Fibroblast of lung (primary cell): ENCODE measurements at places on chromosomes 1 and 21.

- DNase-seq, result no peak
These were observed 16.7 kb upstream of the PSMD4 start for GRCh38 chr1:151237678-151238466.

DNA sequence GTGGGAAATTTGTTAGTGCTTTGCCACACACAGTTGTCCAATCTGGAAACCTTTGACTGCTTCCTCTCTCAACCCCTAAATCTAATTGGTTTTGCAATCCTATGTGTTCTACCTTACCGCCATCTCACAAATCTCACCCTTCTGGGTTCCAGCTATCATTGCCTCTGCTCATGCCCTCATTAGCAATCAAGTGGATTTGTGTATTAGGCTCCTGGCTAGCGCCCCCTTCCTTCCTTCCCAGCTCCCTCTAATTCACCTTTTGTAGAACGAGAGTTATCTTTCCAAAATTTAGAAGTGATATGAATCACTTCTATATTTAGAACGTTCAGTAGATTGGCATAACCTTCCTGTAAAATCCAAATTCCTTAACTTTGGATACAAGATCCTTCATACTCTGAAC, 18.6 kb downstream of the FMO1 start:
- DNase-seq, result no peak

DNA sequence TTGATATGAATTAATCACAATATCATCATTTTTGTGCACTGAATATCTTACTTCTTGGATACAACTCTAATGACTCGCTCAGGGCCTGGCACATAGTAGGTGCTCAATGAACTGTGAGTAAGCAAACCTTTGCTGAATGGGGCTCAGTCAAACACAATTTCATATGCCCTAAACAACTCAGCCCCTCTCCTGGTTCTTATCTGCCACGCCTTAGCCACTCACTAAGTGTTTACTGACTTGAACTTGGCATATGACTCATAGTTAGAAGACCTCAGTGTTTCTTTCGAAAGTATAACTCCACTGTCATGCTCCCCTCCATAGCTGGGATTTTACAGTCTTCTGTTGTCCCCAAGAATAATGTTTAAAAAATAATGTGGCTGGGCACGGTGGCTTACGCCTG, 4.8 kb upstream of the IFNLR1 start:
- DNase-seq, result peak; percentile 61

- DNase-seq, result peak; percentile 94
These were observed 201.0 kb downstream of the HS2ST1 start for GRCh38 chr1:87115317-87115890.

DNA sequence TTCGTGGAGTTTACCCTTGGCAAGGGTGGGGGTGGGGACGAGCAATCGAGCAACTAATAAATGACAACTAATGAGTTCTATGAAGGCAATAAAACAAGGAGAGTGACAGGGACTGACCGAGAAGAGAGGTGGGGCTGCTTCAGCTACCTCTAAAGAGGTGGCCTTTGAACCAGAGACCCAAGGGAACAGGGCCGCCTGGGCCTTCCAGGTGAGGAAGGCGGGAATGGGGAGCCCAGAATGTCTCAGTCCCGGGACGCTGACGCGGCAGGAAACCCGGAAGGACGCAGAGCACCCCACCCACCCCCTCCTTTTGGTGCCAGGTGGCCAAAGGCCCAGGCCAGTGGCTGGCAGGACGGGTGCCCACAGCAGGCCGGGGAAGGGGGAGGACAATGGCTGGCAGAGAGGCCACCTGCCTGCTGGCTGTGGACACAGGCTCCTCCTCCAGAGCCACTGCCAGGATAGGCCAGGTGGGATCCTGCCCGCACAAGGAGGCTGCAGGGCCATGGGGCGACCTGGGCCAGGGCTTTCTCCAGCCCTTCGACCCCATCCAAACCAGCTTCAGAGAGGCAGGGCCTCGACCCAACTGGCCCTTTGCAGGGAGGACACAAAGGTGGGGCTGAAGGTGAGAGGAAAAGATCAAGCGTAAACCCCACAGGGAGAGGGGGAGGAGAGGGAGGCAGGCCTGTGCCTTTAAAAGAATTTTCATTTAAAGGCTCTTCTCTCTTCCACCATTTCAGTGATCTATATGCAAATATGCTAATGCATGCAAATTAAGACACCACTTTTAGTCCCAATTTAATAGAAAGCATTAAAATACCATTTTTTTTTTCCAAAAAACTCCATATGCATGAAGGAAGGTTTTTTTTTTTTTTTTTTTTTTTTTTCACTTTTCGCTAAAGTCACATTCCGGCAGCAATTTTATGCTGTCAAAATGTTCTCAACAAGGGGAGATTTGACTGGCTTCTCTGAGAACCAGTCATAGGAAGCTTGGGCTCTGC, 58.1 kb downstream of the CASZ1 start:
- DNase-seq, result no peak

GRCh38 chr1:227944931-227945890, 2.5 kb downstream of the WNT9A start:
- no peak for DNase-seq

DNA sequence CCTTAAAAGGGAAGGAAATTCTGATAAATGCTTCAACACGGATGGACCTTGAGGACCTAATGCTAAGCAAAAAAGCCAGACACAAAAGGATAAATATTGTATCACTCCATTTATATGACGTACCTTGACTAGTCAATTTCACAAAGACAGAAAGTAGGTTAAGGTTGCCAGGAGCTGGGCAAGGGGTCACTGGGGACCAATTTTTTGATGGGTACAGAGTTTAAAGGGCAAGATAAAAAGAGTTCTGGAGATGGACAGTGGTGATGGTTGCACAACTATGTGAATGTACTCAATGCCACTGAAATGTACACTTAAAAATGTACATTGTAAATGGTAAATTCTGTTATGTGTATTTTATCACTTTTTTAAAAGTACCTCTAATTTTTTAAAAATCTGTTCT, 32.1 kb upstream of the SLAMF9 start:
- DNase-seq, result no peak

GRCh38 chr1:172909606-172910326, 141.0 kb downstream of the TNFSF18 start:
- peak; percentile 97 for DNase-seq

GRCh38 chr1:230858236-230858820, 10.0 kb downstream of the C1orf198 start:
- DNase-seq, result no peak

DNA sequence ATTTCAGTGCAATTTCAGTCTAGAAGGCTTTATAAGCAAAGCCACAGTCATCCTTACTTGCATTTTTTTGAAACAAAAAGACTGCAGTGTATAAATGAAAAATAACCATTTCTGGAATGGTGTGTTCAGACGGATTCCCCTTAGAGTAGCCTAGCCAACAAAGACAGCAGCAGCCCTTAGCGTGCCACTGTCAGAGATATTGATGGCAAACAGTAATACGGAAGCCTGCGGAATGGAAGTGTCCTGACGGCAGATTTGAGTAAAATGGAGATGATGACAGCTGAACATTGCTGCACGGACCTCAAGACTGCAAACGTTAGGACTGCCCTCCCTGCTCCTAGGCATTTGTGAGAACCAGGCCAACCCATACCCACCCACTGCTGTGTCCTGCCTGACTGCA, 54.7 kb downstream of the PDE9A start:
- no peak for DNase-seq

- no peak for DNase-seq
These were observed 30.6 kb downstream of the ELK4 start for GRCh38 chr1:205601205-205601604.

GRCh38 chr1:28864695-28865094, 49.7 kb upstream of the EPB41 start:
- no peak for DNase-seq

DNA sequence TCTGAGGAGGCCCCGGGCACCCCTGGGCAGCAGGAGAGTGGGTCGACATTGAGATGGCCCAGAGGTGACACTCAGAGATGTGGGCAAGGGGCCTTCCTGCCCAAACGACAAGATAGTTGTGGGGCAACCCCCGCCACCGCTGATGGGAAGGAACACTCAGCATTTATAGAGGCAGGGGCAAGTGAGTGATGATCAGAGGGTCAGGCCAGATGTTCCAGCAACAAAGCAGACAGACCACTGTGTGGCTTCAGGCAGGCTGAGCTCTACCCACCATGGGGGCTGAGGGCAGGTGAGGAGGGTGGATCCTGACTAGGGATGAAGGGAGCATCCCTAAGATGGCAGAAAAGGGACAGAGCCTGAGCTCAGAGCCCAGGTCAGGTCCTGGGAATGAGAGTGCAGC, 362.7 kb downstream of the PTPRU start:
- no peak for DNase-seq

DNA sequence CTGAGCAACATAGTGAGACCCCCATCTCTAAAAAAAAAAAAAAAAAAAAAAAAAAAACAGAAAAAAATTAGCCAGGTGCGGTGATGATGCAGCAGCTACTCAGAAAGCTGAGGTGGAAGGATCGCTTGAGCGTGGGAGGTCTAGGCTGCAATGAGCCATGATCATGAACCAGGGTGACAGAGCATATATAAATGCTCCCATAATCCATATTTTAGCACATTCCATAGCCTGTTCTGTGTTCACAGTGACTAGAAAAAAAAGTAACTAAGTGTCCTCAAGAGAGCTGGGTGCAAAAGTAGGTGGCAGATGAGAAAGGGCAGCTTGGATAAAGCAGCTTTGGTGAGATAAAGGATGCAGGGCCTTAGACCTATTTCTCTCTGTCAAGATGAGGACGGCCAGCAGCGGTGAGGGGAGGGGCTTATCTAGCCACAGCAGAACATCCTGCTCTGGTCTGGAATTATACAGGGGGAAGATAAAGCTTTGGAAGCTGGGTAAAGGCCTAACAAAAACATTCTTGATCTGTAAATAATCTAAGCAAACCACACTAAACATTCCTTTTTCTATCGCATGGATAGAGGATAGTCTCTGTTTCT, 205.3 kb downstream of the DAB1 start:
- no peak for DNase-seq

DNA sequence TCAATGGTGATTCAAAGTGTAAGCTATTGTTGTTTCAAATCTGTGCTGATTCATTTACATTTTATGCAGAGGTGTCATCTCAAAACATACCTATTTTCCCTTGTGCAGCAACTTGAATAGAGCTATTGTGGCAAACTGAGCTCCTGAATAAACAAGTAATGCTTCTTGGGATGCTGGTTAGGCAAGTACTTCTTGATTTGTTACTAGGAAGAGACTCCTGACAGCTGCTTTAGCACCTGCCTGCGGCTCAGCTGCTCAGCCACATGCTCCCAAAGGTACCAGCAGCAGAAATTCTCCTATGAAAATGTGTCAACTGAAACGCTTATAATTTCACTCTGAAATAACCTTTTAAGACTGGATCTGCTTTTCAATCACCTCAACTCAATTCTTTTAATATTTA, 352.3 kb downstream of the RYR2 start:
- no peak for DNase-seq

DNA sequence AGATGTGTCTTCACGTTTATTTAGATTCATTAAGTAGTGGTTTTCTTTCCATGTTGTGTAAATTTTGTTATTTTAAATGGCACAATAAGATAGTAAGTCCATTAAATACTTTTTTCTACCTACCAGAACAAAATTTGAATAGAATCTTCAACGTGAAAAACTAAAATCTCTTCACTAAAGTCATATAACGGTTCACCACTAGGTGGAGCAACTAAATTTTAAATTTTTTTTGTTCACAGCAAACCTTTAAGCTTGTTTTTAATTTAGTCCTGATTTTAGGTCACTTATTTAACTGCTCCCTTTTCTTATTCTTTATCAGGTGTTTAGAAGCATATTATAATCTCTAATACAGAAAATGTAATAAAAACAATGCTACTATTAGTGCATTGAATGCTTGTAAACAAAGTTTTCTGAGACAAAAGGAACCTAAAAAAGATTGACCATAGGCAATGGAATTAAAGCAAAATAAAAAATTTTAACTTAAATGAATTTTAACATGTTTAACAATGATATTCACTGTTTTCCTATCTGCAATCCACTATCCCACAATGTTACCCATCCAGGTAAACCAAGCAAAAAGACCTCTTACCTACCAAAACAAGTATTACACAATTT, 28.3 kb upstream of the PKN2 start:
- peak; percentile 13 for DNase-seq

DNA sequence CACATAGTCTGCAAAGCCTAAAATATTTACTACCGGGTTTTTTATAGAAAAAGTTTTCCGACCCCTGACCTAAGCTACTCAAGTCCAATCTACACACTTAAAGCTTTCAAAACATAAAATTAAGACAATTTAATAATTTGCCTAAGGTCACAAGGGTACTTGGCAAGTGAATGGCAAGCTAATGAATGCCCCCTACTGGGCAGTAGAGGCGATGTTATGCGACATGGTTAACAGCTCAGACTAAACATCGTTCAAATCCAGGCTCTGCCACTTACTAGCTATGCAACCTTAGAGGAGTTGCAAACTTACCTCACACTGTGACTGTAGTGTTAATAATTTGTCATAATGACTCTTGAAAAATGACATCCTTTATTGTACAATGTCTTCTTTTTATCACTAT, 317.2 kb upstream of the NFIA start:
- DNase-seq, result peak; percentile 64

DNA sequence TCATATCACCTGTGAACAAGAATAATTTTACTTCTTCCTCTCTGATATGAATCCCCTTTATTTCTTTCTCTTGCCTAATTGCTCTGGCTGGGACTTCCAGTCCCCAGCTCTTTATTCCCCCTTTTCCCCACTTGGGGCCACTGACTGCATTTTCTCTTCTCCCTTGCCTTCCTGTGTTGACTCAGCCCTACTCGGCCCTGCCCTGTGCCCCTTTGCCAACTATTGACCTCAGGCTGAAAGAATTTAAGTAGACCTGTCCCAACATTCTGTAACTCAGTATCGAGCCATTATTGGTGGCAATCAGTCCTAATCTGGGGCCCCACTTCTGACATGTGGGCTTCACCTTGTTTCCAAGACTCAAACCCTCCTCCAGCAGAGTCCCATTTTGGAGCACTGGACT, 60.6 kb upstream of the STUM start:
- DNase-seq, result no peak

DNA sequence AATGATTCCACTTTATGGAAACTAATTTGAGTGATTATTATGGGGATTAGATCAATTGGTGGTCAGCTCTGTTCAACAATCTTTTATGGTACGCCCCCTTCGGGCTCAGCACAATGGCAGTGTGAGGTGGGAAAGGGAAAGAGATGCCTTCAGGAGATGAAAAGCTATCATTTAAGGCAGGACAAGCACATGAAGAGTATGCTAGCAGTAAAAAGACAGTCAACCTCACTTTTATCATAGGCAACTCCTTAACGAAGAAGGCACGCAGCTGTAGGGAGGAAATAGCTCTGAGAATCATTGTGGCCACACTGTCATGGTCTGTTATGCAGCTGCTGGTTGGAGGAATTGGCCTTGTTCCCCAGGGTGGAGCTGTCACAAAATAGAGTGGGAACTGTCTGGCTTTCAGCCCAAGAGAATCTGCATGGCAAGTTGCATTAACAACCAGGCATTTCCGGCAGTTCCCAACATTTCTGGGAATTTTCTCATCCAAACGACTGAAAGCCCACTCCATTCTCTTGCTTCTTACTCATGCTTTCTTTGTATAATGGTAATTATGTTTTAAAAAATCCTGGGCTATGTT, 54.4 kb upstream of the BCL10 start:
- peak; percentile 99 for DNase-seq

DNA sequence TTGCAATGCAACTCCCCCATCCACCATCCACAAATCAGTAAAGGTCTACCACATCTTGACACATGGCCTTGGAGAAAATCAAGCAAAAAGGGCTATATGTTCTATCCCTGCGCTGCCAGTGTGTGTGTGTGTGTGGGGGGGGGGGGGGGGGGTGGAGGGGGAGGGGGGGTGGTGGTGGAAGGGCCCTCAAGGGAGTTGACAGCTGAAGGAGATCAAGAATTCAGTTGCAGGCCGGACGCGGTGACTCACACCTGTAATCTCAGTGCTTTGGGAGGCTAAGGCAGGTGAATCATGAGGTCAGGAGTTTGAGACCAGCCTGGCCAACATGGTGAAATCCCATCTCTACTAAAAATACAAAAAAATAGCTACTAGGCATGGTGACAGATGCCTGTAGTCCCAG, 37.6 kb upstream of the CLIC4 start:
- peak; percentile 87 for DNase-seq
